ENCODE measurements at places on chromosomes 13 and 19.

- no peak for DNase-seq
Measured at GRCh38 chr19:34732612-34733211, 1.3 kb upstream of the ZNF181 start.

DNA sequence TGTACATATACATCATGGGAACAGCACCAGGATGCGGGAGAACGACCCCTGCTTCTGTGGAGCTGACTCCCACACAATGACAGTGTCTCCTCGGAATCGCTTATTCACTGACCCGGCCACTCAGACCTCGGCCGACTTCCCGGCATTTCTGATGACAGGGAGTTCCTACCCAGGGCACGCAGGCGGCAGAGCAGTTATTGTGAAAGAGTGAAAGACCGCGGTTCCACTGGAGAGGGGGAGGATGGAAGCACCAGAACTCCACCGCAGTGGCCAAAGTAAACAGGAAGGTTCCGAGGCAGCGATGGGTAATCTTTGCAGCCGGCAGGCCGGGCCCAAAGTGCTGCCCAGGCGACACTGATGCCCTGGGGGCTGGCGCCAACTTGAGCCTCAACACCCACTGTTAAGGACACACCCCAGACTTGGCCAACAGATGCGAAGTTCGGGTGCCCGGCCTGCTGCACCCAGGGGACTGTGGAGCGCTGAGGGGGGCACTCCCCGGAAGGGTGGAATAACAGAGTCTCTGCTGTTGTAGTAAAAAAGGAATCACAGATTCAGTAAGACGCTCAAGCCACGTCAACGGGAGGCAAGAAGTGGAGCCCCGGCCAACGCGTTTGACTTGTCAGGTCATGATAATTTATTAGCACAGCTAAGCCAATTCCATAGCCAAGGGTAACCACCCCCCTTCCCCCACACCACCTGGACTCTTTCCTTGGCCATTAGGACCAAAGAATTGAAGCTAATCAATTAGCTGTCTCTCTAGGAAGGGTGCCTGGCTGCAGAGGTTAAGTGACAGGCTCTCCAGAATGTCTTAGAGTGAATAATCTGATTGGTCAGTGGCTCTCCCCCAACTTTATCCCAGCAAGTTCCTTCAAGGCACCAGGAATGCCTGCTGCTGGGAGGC lies 5.8 kb downstream of the MLLT1 start:
- peak; percentile 92 for DNase-seq

GRCh38 chr13:95607366-95607765 lies 37.1 kb downstream of the DZIP1 start:
- DNase-seq = peak; percentile 43

- no peak for DNase-seq
Measured at GRCh38 chr19:30647891-30648720, 275.9 kb downstream of the ZNF536 start.

- DNase-seq = no peak
Measured at GRCh38 chr13:43776006-43776405, 10.8 kb downstream of the ENOX1 start.

DNA sequence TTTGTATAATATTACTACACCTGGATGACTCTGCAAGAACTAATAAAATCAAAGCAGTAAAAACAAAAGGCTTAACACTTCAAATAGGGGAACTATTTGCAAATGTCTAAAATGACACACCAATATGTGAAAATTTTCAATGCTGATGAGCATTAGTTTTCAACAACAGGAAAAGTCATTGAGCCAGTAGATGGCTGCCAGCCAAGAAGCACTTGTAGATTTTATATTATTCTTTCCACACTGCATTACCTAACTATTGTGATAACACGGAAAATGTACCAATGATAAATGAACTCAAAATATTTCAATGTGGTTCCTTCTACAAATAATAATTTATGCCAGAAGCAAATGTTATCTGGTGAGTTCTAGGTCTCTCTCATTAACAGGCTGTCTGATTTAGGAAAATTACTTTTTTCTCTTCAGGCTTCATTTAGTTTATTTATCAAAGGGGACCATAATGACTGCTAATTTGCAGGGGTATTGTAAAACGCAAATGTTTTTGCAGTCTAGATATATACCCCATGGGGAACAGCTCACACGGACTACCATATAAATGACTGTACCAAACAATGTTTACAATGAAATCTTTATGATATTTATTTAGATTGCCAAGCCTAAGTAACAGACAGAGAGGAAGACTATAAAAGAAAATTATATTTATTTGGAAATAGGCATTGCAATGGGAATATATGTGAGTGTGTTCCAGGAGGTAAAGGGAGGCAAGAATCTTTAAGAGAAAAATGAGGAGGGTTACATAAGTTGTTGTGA lies 407.8 kb downstream of the LIG4 start:
- no peak for DNase-seq

DNA sequence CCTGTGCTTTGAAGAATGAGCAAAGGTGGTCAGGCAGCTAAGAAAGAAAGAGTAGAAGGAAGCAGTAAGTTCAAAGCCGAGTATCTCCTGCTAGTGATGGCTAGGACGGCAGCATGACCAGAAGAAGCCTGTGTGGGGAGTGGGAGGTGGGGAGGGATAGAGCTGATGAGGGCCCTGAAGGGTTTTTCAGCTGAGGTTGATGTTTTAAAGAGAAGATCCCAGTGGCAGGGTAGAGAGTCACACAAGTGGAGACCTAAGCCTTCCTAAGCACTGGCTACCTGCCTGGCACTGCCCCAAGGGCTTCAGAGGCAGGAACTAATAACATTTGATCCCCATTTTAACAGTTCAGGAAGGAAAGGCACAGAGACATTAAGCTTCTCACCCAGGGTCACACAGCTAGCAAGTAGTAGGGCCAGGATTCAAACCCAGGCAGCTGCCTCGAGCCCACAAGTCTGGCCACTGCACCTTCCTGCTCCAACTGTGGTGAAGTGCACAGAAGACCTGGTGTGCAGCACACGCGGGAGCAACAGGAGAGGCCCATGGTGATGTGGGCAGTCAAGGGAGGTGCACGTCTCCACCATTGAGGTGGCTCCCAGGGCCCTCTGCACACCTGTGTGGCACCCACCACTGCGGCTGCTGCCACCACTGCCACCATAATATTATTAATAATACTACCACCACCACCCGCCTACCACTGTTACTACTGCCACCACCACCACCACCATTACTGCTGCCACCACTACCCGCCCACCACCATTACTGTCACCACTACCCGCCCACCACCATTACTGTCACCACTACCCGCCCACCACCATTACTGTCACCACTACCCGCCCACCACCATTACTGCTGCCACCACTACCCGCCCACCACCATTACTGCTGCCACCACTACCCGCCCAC lies 22.1 kb downstream of the CUL4A start:
- DNase-seq = no peak

DNA sequence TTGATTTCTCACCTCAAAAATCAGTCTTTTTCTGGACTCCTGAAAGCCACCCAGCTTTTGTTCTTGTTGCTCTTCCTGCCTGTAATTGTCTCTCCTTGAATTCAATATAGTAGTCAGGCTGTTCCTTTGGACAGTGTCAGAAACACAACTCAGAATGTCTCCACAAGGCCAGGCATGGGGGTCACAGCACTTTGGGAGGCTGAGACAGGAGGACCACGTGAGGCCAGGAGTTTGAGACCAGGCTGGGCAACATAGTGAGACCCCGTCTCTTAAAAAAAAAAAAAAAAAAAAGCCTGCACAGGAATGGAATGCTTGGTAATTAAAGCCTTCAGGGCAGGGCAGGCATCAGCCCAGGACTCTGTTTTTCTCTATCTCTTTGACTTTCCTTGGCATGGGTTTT lies 8.9 kb upstream of the BAX start:
- DNase-seq = no peak

DNA sequence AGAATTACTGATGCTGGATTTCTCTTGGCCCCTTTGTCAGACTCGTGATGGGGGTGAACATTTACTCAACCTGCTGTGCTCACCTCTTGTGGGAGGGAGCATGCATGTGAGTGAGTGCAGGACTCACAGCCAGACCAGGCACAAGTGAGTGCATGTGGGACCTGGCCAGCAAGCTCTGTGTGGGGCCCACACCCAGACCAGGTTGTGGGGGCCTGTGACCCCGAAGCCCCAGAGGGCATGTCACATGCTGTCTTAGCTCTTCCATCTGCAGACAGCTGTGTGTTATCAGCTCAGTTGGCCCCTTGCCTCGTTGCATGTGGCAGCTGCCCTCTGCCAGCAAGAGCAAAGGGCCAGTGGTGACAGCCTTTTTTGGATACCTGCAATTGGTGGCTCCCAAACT lies 614.4 kb downstream of the GPC5 start:
- DNase-seq = no peak

DNA sequence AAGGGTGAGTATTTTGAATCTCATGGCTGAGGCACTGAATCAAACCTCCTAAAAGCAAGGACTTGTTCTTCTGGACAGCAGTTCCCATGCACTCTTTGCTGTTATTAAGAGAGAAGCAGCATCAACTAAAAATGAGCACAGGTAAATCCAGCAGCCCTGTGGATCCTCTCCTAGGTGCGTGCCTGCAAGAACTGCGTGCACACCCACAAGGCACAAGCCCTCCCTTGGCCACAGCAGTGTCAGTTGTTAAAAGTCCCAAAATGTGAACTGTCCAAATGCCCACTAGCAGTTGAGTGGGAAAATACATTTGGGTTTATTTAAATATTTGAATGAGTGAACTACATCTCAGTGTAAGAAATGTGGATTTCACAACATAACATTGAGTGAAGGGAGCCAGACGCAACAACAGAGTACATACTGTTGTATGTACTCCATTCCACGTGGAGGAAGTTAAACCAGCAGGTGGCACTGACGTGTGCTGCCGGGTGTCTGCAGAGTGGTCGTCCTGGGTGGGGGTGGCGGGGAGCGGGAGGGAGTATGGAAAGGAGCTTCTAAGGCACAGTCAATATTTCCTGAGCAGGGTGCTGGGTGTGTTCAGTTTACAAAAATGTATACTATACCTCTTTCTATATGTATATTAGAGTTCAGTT lies 266.4 kb downstream of the NALCN start:
- peak; percentile 4 for DNase-seq

DNA sequence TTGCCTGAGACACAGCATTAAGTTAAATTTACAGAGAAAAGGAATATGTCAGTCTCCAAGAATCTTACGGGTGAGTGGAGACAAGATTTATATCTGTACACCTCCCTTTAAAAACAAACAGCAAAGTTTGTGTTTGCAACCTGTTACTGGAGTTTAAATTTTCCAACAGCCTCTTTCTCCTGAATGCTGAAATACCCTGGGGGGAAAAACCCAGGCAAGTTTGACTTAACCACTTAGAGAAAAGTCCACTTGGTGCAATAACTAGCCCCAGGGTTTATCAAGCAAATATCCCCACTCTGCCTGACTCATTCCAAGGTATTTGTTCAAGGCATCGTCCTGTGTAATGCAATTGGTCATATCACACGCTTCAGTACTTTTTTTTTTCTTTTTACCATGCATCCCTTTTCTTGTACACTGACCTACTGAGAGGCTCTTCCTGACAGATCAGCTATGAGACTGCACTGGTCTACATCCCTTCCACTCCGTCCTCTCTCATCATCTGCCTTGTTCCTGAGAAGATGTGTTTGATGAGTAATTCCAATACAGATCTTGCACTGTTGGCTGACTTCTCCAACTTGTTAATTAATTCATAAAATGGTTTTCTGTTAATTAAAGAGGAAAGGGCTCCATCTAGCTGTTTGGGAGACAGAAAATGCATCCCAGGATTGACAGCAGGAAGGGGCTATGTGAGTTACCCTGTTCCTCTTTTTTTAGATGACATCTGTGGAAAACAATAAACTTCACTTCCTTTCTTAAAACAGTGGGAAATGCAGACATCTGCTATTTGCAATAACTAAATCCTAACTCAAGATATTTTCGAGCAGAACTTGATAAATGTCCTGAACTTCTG lies 212.5 kb upstream of the IRS2 start:
- DNase-seq = peak; percentile 97

- DNase-seq = peak; percentile 87
Measured at GRCh38 chr13:114128624-114129522, 3.5 kb downstream of the RASA3 start.

GRCh38 chr19:19544257-19544953 lies 6.3 kb downstream of the CILP2 start:
- DNase-seq = no peak

GRCh38 chr19:15463861-15464371 lies 428 bp downstream of the RASAL3 start:
- no peak for DNase-seq

DNA sequence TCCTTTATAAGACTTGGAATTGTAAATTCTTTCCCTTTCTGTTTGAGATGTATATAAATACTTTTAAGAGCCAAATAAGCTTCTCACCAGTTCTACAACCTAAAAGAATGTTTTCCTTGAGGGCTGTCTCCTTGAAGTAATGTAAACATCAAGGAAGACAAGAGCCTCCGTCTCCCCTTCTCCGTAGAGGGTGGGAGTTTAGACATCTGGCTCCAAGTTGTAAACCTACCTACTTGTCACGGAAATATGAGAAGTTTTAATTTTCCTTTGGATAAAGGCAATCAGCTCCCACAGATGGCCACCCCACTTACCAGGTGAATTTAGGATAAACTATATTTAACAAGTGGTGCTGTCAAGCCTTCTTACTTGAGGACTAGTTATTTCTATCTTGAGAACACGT lies 237.9 kb downstream of the NALCN start:
- no peak for DNase-seq

- no peak for DNase-seq
Measured at GRCh38 chr19:44653977-44654774, 10.5 kb downstream of the PVR start.

DNA sequence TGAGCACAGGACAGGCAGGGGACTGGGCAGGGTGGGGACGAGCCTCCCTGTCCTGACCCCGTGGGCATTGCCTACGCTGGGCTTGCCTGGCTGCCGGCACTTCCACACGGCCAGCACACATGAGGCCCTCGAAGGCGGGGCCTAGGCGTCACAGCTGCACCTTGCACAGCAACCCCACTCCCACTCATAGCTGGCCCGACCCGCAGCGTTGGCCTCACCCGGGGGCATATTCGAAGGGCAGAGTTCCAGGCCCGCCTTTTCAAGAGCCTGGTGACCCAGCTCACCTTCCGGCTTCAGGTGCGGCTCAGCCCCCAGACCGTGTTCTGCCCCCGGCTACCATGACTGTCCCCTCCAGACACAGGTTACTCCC lies 16.9 kb upstream of the PROZ start:
- DNase-seq = no peak
